Type B pancreatic cell (in vitro differentiated cells): ENCODE measurements at places on chromosomes 2 and 18. TPM values are rescaled to one million over a fixed set of nuclear protein-coding genes. Genes with fewer than 3 reads are reported as not detected.

ADCYAP1 gene
- total RNA-seq = 0.34 and 1.2 TPM in 2 replicates

PCARE gene
- not detected in 2 replicates for total RNA-seq

LYPD6 gene
- total RNA-seq = 11.7 and 16.4 TPM in 2 replicates

CCL20 gene
- 1.7 and 3.2 TPM in 2 replicates for total RNA-seq

LIMS2 gene
- 13.1 and 20.5 TPM in 2 replicates for total RNA-seq

PKDCC gene
- 81.8 and 158 TPM in 2 replicates for total RNA-seq

SPHKAP gene
- total RNA-seq = 0.51 TPM in 1 of 2 replicates, not detected in the other

EVX2 gene
- total RNA-seq = 0.10 TPM in 1 of 2 replicates, not detected in the other

RAX gene
- not detected in 2 replicates for total RNA-seq

TXNDC2 gene
- not detected in 2 replicates for total RNA-seq

FHL2 gene
- 19.9 and 21.9 TPM in 2 replicates for total RNA-seq

PTPRN gene
- 17.5 and 35.6 TPM in 2 replicates for total RNA-seq

PLGLB2 gene
- 3.4 and 5.1 TPM in 2 replicates for total RNA-seq

THSD7B gene
- total RNA-seq = 2.1 and 9.8 TPM in 2 replicates

RAD51AP2 gene
- 0.12 TPM in 2 replicates for total RNA-seq

KCNG3 gene
- total RNA-seq = 0.65 and 0.88 TPM in 2 replicates

EPB41L3 gene
- 58.1 and 65.9 TPM in 2 replicates for total RNA-seq

MC2R gene
- total RNA-seq = not detected in 2 replicates

ACMSD gene
- 0.14 TPM in 1 of 2 replicates, not detected in the other for total RNA-seq

LGALSL gene
- total RNA-seq = 19.2 and 20.3 TPM in 2 replicates

KCMF1 gene
- 61.4 and 62.2 TPM in 2 replicates for total RNA-seq

SERPINB4 gene
- total RNA-seq = 0.17 TPM in 1 of 2 replicates, not detected in the other

CD8A gene
- total RNA-seq = 0.17 and 0.34 TPM in 2 replicates

ANKRD29 gene
- total RNA-seq = 2.4 and 3.5 TPM in 2 replicates

SGPP2 gene
- 7.0 and 22.4 TPM in 2 replicates for total RNA-seq

CDCA7 gene
- 13.1 and 54.0 TPM in 2 replicates for total RNA-seq

CIDEA gene
- total RNA-seq = not detected in 2 replicates

WDR33 gene
- total RNA-seq = 54.7 and 58.4 TPM in 2 replicates

SDC1 gene
- 164 and 375 TPM in 2 replicates for total RNA-seq

DYNAP gene
- not detected in 2 replicates for total RNA-seq

PPP1R1C gene
- total RNA-seq = 1.4 and 7.4 TPM in 2 replicates

LYPD1 gene
- 8.2 and 33.9 TPM in 2 replicates for total RNA-seq

EFEMP1 gene
- total RNA-seq = 92.5 and 344 TPM in 2 replicates

DUSP28 gene
- 4.3 and 6.4 TPM in 2 replicates for total RNA-seq

KYNU gene
- total RNA-seq = 0.53 and 1.8 TPM in 2 replicates

SP5 gene
- total RNA-seq = 1.1 and 4.4 TPM in 2 replicates

SRD5A2 gene
- 0.26 TPM in 1 of 2 replicates, not detected in the other for total RNA-seq

IKZF2 gene
- 57.0 and 153 TPM in 2 replicates for total RNA-seq

RNF152 gene
- total RNA-seq = 23.6 and 28.9 TPM in 2 replicates

FSHR gene
- not detected in 2 replicates for total RNA-seq
